ENCODE measurements at places on chromosomes 5 and 9. TPM values are rescaled to one million over a fixed set of nuclear protein-coding genes. Genes with fewer than 3 reads are reported as not detected.

DNA sequence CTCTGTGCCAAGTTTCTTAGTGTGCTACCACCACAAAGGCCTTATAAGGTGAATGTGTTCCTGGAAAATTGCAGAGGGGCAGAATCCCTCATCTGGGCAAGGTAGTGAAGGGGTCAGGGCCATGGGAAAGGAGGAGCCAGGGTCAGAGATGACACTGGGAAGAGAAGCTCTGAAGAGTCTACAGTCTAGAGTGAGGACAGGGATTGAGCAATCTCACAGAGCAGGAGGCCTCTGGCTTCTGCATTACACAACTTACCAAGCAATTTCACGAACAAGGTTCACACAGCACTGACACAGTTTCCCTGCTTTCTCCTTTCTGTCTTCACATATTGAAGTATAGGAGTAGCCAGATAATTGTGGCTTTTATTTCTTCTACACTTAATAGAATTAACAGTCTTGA lies 24.5 kb upstream of the IDNK start:
- peak; percentile 65 for ATAC-seq

DNA sequence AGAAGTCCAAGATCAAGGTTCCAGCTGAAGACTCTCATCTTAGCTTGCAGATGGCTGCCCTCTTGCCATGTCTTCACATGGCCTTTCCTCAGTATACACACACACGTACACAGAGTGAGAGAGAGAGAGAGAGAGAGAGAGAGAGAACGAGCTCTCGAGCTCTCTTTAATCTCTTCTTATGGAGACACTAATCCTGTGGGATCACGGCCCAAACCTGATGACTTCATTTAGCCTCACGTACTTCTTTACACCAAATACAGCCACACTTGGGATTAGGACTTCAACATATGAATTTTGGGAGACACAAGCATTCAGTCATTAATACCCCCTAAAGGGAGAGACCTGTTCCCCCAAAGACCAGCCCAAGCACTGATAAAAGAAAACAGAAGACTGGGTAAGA lies 42.8 kb downstream of the SIL1 start:
- ATAC-seq: no peak

DNA sequence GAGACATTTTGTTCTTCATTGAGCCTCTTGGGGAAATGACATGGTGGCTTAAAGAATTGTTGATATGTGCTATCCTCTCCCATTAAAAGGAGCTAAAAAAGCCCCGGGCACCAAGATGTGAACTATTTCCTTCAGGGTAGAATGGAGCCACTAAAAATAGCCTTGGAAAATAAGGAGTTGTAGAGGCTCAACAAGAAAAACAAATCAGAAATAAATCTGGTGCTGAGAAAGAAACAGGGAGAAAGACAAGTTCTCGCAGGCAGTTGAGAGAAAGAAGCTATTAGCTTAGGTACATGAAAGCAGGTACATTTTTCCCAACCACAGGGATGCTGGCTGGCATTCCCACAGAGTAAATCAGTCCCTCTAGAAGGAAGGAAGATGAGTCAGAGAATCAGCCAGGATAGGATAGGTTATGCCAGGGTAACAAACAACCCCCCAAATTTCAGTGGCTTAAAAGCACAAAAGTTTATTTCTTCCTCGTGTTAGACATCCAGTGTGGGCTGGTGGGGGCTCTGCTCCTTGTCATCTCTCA lies 134.6 kb upstream of the ADRA1B start:
- no peak for ATAC-seq

DNA sequence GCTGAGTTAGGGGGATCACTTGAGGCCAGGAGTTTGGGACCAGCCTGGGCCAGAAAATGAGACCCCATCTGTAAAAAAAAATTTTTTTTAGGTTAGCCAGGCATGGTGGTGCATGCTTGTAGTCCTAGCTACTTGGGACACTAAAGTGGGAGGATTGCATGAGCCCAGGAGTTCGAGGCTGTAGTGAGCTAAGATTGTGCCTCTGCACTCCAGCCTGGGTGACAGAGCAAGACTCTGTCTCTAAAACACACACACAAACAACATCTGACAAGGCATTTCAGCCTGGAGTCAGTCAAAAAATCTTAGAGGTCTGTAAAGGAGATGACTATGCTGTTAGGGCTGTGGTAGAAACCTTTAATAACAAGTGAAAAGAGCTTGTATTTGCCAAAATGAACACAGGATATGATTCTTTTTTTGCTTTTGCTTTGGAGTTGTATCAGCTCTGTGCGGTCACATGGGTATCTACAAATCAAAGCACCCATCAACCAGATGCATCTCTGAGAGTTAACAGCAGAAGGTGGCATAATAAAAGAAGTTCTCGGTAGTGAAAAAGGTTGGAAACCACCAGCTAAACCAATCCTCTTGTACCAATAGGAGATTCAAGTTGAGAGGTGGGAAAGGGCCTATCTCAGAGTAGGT lies 3.6 kb upstream of the PSMD5 start:
- ATAC-seq: no peak

GRCh38 chr9:3879315-3879714 lies 353.5 kb upstream of the RFX3 start:
- ATAC-seq: no peak

GRCh38 chr5:119390404-119390803 lies 34.6 kb downstream of the TNFAIP8 start:
- no peak for ATAC-seq

DNA sequence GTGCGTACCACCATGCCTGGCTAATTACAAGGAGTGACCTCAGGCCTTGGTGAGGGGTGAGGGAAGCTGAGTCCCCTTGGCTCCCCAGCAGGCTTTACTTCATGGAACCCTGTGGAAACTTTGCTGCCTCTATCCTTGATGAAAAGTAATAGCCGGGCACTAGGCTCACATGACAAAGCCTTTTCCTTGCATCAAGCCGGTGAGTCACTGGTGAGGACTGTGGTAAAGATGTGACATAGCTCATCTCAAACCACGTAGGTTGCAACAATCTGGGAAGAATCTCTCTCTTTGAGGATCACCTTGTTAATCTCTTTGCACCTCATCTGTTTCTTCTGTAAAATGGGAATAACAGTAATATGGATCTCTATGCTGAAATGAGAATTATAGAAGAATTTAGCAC lies 116.3 kb upstream of the SLC25A48 start:
- no peak for ATAC-seq

DNA sequence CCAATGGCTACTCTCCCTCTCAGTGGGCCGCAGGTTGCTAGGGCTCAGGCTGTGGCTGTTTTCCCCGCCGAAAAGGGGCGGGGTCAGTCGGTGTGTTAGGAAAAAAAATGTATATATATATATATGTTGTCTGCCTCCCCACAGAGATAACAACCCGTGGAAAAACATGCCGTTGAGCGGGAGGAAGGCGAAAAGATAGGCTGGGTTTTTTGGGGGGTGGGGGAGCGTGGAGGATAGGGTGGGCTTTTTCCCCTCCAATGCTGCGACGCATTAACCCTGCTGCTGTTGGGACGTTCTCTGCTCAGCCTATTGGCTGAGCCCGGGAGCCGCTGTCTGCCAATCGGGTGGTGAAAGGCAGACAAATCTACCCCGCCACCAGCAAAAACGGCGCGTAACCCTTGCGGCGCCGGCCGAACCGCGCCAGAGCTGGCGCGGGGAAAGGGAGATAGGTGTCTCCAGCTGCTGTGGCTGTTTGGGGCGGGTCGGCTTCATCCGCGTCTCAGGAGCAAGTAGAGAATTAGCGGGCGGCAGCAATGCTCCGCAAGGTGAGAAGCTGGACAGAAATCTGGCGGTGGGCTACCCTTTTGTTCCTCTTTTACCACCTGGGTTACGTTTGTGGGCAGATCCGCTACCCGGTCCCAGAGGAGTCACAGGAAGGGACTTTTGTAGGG lies at the start of gene PCDHGC4:
Gene PCDHGC4 (plus strand): TSS at position 390 of the 671 bp plus-strand sequence. CDS start 144 bp downstream, at position 534.
- peak; percentile 42 for ATAC-seq

GRCh38 chr5:181217111-181217802 lies 5.8 kb upstream of the TRIM41 start:
- ATAC-seq: peak; percentile 32

GRCh38 chr5:143539742-143540141 lies 136.3 kb upstream of the NR3C1 start:
- no peak for ATAC-seq

DNA sequence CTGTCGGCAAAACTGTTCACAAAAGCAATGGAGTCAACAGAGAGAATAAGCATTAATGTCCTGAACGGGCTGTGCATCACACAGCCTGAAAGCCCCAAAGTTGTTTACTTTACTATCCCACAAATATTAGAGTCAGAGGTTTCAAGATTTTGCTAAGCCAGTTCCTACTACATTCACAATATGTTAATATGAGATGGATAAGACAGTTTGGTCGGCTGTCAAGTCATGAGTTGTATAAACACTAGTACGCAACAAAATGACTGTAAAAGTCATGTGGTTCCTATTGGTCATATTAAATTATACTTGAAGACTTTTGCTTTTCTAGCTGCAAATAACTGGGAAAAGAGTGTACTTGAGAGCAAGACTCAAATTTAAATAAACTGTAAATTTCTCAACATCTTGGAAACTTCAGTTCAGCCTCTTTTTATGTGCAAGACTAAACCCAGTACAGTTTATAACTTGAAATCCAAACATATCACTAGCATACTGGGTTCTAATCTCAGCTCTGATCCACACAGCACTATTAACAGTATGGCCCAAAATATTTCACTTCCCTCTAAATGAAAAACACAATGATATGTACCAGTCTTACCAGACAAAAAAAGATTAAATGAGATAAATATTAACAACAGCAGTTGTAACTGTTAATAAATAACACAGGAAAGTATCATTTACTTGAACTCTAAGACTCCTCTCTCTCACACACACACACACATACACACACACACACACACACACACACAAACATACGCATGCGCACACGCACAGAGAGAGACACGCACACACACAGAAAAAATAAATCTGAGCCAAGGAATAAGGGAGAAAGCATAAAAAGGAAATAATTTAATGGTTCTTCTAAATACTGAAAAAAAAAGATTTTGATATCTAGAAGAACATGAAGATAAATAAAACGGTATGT lies 33.1 kb downstream of the FANCC start:
- ATAC-seq: no peak

DNA sequence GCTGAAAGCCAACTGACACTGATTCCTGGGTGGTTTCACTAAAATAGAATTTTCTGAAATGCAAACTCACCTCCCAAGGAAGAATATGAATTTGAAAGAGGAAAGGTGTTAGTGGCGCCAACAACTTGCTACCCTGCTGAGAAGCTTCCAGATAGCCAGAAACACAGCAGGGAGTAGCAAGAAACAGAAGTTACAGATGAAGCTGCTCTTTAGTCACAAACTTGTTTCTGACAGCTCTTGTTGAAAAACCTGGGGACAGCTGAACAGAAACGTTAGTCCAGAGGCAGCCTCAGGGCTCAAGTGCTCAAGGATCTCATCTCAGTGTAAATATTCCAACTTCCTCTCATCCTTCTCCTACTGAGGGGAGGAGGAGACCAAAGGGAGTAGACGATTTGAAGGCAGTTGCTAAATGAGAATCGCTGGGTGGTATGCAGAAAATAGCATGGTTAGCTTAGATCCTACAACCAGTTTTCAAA lies 184.1 kb downstream of the PDE4D start:
- no peak for ATAC-seq

- no peak for ATAC-seq
These were observed 72.1 kb upstream of the GRAMD2B start for GRCh38 chr5:126351153-126351552.

- ATAC-seq: no peak
These were observed 15.3 kb downstream of the TNFSF15 start for GRCh38 chr9:114790521-114790920.

GRCh38 chr9:134294153-134295071 lies 31.8 kb upstream of the RXRA start:
- ATAC-seq: peak; percentile 62

- no peak for ATAC-seq
These were observed 1.3 kb downstream of the S1PR3 start for GRCh38 chr9:88992556-88992955.

DNA sequence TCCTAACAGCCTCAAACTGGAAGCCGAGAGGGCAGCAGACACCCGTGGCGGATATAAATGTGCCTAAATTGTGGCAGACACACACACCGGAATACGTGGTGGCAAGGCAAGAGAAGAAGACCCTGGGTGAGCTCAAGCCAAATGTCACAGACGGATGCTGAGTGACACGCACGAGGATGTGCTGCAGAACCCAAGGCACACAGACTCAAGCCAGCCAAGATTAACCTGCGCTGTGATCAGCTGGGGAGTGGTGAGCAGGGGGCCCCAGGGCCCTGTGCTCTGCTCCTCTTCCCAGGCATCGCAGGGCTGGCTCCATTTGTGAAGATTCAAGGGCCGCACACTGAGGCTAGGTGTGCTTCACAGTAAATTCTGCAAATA lies 16.4 kb downstream of the SEMA4D start:
- ATAC-seq: no peak

GRCh38 chr9:131961496-131961880 lies 118.2 kb downstream of the MED27 start:
- ATAC-seq: no peak

- ATAC-seq: no peak
These were observed 247.9 kb downstream of the LURAP1L start for GRCh38 chr9:13022756-13023155.

GRCh38 chr5:100641833-100642232 lies 106.7 kb downstream of the FAM174A start:
- ATAC-seq: no peak

DNA sequence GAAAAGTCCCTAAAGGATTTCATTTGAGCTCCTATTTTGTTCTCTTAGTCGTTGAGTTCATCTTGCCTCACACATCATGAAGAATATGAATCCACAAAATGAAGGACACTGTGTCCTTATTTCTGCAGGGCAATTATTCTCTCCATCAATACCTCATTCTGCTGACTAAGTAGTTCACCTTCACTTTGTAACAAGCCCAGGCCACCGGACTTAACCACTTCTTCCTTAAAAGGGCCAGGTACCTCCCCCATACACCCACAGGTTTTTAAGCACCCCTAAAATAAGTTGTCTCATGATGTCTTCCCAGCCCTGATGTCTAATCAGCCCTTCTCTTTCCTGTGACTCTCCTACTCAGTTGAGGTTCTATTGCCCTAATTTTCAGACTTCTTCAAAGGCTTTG lies 67.1 kb upstream of the PLPP6 start:
- ATAC-seq: no peak

DNA sequence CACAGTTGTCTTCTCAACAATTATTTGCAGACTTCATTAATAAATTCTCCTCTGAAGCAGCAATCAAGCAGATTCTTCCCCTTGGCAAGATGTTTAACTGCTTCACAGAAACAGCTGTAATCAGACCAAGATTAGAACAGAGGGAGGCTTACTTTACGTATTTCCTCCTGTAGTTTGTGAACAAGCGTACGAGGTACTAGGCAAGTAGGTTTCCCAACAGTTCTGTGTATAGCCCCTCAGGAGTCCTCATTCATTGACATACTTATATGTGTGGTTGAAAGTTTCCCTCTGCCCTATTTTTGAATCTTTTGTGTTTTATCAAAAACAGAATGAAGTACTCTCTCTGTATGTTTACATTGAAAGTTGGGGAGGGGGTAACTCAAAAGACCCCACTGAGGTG lies 128.0 kb downstream of the SPATA31D1 start:
- ATAC-seq: no peak

The ISL1 gene
- total RNA-seq: 21.3 TPM

The EQTN gene
- not detected for total RNA-seq

The PCDHB10 gene
- 6.4 TPM for total RNA-seq

The MVB12B gene
- total RNA-seq: 13.9 TPM

The PKN3 gene
- 3.2 TPM for total RNA-seq

The INSL4 gene
- not detected for total RNA-seq

The IGIP gene
- total RNA-seq: 36.6 TPM

Data from gastroesophageal sphincter (tissue), 4 donors.